ENCODE measurements at places on chromosomes 4 and X.

DNA sequence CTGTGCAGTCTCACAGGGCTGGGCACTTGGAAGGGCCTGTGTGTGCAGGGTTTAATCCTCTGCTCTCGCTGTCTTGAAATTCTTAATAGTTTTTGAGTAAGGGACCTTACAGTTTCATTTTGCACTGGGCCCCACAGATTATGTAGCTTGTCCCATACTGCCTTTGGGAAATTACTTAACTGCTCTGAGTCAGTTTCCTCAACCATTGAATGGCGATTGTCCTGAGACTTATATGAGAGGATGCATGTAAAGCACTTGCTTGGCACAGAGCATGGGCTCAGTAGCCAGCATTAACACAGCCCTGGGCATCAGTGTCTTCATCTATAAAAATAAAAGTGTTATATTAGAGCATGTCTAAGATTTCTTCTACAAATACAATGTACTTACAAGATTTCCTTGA is 55.8 kb downstream of the CLCN5 start:
- no peak for DNase-seq

DNA sequence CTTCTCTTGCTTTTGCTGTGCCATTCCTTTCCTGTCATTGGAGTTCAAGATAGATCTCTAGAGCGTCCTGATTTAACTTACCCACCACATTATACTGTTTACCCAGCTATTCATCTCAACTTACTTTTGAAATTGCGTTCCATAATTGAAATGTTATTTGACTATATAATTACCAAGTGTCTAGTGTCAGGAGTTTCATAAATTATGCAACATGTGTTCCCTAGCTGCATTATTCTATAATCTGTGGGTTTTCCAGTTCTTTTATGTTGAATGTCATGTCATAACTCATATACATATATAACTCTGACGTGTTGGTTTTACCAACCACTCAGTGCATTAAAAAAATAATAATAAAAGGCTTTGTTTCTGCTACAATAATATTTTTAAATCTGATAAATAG is 285.9 kb upstream of the ARSJ start:
- no peak for DNase-seq

DNA sequence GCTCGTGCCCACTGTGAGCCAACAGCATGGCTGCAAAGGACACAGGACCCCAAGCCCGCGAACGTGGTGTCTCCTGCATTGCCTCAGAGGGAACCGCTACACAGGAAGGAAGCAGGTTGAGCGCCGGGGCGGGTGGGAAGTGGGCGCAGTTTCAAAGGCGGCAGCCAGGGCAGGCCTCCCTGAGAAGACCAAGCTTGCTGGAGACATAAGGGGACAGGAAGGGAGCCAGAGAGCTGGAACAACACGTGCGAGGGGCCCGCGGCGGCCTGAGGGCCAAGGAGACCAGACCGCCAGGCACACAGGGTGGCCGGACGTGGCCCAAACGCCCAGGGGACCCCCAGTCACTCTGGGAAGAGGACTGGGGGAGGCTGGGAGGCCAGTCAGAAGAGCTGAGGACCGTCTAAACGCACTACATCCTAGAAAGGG is 32.0 kb downstream of the CTBP1 start:
- no peak for DNase-seq

DNA sequence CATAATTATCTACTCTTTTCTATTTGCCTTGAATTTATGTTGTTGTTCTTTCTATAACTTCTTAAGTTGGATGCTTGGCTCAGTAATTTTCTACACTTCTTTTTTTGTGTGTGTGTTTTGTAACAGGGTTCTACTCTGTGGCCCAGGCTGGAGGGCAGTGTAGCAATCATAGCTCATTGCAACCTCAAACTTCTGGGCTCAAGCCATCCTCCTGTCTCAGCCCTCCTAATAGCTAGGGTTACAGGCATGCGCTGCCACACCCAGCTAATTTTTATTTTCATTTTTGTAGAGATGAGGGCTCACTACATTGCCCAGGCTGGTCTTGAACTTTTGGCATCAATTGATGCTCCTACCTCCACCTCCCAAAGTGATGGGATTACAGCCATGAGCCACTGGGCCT is 20.7 kb upstream of the UCHL1 start:
- DNase-seq: no peak

DNA sequence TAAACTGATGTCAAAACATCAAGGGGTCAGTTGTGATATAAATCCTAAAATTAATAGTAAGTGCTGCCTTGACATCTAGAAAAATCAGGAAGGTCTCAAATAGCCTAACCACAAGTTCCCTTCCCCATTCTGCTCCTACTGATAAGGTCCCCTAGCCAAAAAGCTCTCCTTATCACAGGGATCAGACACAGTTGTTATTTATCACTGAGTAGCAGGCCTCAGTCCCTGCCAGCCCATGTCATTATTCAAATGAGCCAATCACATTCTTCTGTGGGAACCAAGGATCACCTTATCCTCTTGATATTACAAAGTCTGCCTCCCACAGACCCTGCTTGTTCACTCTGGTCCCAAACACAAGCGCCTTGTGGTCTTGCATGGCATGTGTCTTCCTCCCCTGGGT is 23.3 kb upstream of the TMEM255A start:
- DNase-seq: no peak

DNA sequence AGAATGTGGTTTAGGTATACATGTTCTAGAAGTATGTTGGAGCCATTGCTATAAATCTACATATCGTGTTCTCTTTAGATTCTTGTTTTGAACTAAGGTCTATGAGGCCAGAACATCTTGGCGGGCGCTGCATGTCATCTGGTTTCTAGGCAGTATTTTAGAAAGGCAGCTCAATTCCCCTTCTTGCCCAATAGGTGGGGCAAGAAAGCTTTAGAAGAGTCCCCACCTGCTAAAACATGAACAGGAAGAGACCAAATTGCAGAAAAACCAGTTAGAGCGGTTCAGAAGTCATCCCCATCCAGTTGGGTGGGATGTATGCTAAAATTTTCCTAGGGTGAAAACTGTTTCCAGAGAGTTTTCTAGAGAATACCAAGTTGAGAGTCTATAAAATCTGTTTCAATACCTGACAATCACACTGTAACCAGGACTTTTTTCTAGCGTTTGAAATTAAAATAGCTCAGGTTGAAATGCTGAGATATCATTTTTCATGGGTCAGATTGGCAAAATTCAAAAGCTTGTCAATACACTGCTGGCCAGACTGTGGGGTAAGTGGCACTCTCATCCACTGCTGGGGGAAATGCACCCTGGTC is 17.5 kb upstream of the SH3KBP1 start:
- no peak for DNase-seq

DNA sequence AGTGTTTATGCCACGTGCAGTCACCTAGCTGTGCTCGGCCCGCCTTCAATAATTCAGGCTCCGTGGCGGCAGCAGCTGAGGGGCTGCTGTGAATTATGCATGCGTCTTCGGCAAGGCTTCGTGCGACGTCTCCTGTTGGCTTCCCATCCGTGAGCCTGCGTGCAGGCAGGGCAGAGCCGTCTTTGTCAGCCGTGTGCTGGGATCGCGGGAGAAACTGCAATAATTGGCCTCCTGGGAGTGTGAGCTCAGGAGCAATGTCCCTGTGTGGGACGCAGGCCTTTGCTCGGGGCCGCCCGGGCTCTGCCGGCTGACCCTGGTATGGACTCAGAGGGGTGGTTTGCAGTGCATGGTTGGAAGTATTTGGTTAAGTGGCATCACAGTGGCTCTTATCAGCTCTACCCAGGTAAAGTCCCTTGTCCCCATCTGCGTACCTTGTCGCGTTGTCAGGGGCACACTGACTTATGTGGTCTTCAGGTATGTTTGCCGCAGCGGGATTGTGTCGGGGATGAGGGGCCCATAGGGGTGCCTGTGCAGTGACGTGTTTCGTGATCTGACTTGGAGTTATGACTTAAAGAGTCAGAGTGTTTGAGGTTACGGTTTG is 34.5 kb upstream of the HGFAC start:
- DNase-seq: no peak

DNA sequence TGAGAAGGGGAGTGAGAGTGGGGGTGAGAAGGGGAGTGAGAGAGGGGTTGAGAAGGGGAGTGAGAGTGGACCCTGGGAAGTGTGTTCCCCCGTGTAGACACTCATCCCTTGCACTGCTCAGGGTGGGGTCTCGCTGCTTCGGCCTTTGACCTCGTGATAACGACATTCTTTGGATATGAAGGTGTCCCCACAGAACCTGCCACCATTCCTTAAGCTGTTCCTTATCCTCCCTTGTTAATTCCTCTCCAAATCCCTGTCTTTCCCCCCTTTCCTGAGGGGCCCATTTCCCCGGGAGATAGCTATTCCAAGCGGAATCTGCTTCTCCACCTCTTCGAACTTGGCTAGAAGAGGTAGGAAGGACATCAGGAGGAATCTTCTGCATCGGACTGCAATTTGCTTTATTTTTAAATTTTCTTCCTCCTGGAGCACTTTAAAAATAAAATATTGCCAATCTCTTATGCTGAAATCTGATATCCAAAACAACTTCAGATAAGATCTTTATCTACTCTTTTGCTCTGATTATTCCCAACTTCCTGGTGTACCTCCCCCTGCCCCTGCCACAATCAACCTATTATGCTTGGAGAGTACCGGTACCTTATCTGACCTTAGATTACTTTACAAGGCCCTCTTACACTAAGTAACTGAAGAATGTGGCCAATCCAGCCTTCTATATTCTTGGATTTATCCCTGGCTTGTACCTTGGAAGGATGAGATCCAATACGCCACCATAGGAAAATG is 15.6 kb downstream of the TRIML1 start:
- DNase-seq: no peak

DNA sequence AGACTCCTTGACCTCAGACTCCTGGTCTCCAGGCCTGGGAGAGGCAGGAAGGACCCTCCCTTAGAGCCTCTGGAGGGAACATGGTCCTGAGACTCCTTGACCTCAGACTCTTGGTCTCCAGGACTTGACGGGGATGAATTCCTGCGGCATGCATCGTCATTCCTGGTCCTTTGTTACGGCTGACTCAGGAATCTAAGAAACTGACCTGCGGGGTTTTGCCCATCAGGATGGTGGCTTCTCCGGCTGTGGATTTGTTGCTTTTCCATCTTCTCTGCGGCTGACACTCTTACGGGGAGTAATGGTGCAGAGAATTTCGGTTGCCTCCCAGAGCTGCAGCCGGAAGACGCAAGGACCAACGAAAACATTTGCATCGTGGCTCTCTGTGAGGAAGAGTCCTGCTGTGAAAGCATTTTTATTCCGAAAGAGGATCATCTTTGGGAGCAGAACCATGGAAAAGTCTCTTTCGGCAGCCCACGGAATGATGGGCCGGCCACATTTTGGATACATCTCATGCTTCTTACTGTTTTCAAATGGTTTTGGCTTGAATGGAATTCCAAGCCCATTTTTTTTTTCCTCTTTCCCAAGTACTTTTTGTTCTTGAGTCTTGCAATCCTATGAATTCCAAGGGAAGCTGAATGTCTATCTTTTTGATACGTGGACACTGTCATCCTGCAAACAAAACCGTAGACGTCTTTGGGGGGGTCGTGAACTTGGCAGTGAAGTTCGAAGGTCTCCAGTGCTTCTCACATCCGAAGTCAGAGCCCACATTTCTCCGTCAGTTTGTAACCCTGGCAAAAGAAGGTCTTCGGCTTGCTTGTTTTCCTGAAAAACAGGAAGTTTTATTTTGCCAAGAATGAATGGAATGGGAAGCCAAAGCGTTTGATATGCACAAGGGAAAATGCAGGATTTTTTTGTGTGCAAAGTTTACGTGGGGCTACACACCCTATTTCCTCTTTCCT is 36.5 kb downstream of the SHOX start:
- DNase-seq: no peak

DNA sequence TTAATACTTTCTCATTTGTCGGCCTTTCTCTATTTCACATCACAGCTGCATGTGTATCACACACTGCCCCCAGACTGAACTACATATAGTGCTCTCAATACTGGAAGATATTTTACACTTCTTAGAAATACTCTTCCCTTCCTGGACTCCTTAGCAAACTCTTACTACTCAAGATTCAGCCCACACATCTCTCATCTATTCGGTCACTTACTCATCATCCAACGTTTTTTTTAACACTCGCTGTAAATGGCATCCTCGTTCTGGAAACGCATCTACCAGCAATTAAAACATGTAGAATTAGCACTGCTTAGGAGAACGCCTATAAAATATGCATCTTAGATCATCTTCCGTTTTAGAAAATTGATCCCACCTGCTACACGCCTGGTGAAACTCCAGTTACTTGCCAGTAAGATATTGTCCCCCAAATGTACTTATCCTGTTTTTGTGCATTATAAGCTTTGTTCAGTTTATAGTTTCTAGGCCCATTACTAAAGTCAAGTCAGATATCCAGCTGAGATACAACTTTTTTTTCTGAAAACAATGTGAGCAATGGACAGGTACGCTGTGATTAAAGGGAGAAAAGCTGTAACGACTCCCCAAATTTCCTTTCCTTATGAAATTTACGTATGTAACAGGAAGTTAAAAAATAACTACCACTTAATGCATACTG is 1.0 kb downstream of the LRP2BP start:
- no peak for DNase-seq

- no peak for DNase-seq
These were observed 192.2 kb upstream of the TLL1 start for GRCh38 chr4:165680821-165681220.

DNA sequence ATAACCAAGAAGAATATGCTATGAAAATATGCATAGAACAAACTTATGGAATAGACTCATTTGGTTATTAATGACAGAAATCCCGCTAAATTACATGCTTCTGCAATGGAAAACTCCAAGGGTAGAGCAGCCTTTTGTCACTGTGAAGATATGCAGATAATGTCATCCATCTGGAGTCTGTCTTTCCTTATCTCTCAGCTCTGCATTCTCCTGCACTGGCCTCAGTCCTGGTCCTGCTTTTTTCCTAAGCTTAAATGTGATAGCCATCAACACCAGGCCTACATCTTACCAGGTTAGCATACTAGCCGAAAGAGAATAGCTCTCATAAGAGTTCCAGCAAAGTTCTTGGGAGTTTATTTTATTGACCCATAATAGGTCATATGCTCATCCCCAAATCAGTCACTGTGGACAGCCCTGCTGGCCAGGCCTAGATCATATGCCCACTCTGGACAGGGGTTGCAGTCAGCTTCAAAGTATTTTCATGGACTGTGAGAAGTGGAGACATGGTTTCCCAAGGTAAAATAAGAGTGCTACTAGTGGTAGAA is 86.5 kb upstream of the LEF1 start:
- no peak for DNase-seq

DNA sequence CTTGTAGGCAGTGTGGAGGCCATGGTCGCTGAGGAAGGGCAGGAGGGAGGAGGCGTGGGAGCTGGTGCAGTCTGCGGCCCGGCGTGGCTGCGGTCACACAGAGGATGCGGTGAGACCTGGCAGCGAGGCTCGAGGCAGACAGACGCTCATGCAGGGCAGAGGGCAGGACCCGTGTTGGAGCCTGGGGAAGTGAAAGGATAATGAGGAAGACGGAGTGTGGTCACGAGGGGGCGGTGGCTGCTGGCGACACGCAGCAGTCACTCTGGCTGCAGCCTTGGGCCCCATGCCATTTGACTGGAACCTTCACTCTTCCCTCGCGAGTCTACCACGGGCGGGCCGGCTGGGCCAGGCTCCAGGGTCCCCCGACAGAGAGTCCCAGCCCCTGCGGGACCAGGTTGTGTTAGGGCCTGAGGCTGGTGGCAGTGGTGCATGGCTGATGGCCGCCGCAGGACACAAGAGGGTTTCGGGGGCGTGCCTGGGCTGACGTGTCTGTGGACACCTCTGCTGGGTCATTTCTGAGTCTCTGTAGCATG is 68.8 kb upstream of the HGFAC start:
- DNase-seq: peak; percentile 50

All from amygdala (tissue), 56 donors.